Gastroesophageal sphincter (tissue), 4 donors: ENCODE measurements at places on chromosomes 7 and 10.
A peak's percentile ranks its signal among the peaks of the same experiment; 100 is the strongest.

DNA sequence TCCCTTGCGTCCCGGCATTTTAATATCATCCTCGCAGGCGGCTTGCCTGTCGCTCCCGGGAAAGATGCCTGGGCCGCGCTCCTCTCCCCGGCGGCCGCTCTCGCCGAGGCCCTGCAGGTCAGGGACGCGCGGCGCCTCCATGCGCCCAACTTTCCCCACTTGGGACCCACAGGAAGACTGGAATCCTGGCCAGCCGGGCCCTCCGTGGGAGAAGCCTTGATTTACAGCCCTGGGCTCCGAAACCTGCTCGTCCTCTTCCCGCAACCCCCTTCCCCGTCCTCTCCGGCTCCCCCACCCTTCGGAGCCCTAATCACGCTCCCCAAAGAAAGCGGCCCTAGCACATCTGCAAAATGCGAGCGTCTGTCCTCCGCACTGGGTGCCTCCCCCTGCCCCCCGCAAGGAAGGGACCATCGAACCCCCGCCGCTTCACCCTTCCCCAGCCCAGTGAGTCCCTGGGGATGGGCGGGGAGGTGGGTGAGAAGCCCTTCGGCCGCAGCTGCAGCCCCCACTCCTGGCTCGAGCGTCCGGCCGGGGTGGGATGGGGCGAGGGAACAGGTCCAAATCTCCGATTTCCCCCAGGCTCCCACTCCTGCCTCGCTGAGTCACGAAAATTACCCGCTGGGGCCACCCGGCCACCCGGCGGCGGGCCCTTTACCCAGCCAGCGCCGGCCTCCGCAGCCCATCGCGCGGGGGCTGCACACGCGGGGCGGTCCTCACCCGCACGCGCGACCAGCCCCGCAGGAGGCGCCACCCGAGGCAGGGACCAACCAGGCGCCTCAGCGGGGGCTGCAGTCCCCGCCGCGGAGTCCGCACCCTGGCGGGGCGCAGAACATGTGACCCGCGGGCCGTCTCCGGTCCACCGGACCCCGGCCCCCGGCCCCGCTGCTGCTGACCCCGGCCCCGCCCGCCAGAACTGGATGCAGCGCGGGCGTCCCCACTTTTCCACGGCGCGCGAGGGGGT, 695 bp downstream of the HSPA12A start:
- H3K27ac ChIP-seq: peak overlapping the region; percentile 92
- peak; percentile 17 for ATAC-seq
- H3K4me3 ChIP-seq: peak overlapping the region; percentile 79
- H3K27me3 ChIP-seq: no peaks in the 10 kb centered on the region

GRCh38 chr7:132519936-132520335, 56.3 kb downstream of the PLXNA4 start:
- no peaks in the 10 kb centered on the region for H3K4me1 ChIP-seq
- H3K4me3 ChIP-seq: no peak overlapping the region
- H3K27ac ChIP-seq: no peak overlapping the region
- H3K27me3 ChIP-seq: no peaks in the 10 kb centered on the region
- no peak for ATAC-seq
- no peaks in the 10 kb centered on the region for H3K36me3 ChIP-seq

GRCh38 chr10:3761021-3761686, 23.9 kb downstream of the KLF6 start:
- H3K27me3 ChIP-seq: no peaks in the 10 kb centered on the region
- H3K4me1 ChIP-seq: peaks cover 21% of the 10 kb centered on the region
- no peak overlapping the region for H3K27ac ChIP-seq
- no peak overlapping the region for H3K4me3 ChIP-seq
- H3K36me3 ChIP-seq: no peaks in the 10 kb centered on the region

- no peak overlapping the region for H3K27ac ChIP-seq
- ATAC-seq: peak; percentile 39
- no peak overlapping the region for H3K4me3 ChIP-seq
- no peaks in the 10 kb centered on the region for H3K27me3 ChIP-seq
- no peaks in the 10 kb centered on the region for H3K4me1 ChIP-seq
- no peaks in the 10 kb centered on the region for H3K36me3 ChIP-seq
Measured at GRCh38 chr10:15605740-15606369, 113.9 kb downstream of the ITGA8 start.

- peaks cover 2% of the 10 kb centered on the region for H3K4me1 ChIP-seq
- no peak for ATAC-seq
- H3K27ac ChIP-seq: no peak overlapping the region
- no peaks in the 10 kb centered on the region for H3K36me3 ChIP-seq
Measured at GRCh38 chr7:100577507-100577906, 3.8 kb upstream of the SAP25 start.

- H3K36me3 ChIP-seq: no peaks in the 10 kb centered on the region
- no peak overlapping the region for H3K27ac ChIP-seq
- ATAC-seq: no peak
- no peaks in the 10 kb centered on the region for H3K27me3 ChIP-seq
Measured at GRCh38 chr10:86952106-86952505, 5.3 kb downstream of the MMRN2 start.

DNA sequence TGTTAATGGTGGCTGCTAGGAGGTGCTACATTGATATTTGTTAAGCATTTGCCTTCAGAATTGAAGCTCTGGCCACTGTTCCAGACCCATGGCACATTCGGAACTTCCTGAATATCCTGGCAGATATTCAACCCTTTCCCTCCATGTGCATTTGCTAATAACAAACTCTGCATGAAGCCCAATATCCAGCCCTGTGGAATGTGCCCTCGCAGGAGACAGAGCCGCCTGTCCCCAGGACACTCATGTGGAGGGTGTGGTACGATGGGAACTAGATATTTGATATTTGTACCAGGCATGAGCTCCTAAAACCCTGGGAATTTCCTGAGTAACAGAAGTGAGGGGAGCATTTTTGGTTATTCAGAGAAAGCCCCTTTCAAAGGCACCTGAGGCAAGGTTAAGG, 21.6 kb upstream of the ARHGAP22 start:
- H3K4me3 ChIP-seq: no peak overlapping the region
- no peaks in the 10 kb centered on the region for H3K27me3 ChIP-seq
- H3K27ac ChIP-seq: no peak overlapping the region
- ATAC-seq: no peak
- H3K4me1 ChIP-seq: no peaks in the 10 kb centered on the region

DNA sequence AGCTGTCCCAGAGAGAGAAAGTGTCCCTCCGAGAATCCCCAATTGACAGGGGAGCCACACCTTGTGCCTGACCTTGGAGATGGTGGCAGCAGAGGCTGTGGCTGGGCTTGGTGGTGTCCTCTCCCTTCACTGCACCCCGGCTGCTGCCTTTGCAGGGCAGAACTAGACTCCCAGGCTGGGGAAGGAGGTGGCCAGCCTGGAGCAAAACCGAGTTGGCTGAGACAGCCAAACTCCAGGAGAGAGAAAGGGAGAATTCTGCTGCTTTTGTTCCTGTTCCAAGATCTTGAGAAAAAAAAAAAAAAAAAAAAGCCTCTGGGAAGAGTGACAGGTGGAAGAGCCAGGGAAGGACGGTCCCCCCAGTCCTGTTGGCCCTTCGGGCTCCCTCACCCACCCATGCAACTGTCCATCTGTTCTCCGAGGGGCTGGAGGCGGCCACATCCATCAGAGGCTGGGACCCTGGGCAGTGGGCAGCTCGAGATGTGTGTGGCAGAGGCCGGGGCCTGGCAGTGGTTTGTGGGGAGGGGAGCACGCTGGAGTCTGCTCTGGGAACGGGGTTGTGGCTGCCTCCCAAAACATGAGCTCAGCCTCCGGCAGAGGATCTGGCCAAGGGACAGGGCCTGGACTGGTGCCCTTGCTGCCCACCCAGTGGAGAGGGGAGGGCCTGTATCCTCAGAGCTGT, 35.5 kb downstream of the CLIP2 start:
- no peak overlapping the region for H3K27ac ChIP-seq
- no peaks in the 10 kb centered on the region for H3K36me3 ChIP-seq
- peaks cover 7% of the 10 kb centered on the region for H3K4me1 ChIP-seq
- ATAC-seq: no peak

- H3K27me3 ChIP-seq: peaks cover 22% of the 10 kb centered on the region
- H3K4me3 ChIP-seq: no peak overlapping the region
- no peaks in the 10 kb centered on the region for H3K36me3 ChIP-seq
- H3K27ac ChIP-seq: no peak overlapping the region
Measured at GRCh38 chr7:143512488-143513340, 35.0 kb downstream of the TAS2R41 start.

GRCh38 chr10:66214721-66215404, 711.0 kb upstream of the LRRTM3 start:
- H3K36me3 ChIP-seq: no peaks in the 10 kb centered on the region
- no peak overlapping the region for H3K4me3 ChIP-seq
- no peak for ATAC-seq
- H3K27me3 ChIP-seq: no peaks in the 10 kb centered on the region

DNA sequence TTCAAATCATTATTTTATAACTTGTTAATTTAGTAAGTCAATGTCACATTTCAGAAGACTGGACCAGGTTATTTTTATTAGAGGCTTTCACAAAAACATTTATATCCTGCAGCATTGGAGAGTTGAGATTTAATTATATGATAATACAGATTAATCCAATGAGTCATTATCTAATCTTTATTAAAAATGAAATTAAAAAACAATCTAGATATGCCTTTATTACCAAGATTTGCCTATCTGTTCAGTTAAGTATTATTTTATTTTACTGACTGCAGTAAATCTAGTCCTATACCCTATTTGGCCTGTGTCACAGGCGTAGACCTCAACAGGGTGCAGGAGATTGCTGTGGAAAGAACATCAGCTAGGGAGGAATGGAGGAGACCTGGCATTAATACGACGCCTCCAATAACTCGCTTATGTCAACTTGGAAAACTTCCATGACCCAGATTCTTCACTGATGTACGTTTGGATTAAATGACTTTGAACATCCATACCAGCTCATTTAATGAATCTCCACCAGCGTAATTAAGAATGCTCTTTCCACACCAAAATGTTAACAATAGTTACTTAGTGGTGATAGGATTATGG, 18.2 kb downstream of the PAXIP1 start:
- no peak overlapping the region for H3K27ac ChIP-seq
- peaks cover 13% of the 10 kb centered on the region for H3K4me1 ChIP-seq
- H3K4me3 ChIP-seq: no peak overlapping the region
- H3K27me3 ChIP-seq: no peaks in the 10 kb centered on the region
- no peak for ATAC-seq

DNA sequence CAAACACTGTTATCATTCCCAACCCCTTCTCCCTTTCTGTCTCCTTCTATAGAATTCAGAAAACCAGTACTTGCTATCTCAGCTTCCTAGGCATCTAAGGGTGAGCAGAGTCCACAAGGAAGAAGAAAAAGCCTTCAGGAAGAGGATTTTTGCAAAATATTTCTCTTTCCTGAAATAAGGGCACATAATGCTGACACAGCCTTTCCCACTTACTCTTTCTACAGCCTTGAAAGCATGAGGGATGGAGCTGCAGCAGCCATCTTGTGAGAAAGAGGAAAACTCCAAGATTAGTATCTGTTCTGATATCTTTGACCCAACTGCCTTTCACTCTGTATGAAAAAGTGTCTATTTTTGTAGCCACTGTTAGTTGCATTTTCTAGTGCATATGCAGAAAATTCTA, 826.2 kb downstream of the KCNMA1 start:
- no peak overlapping the region for H3K4me3 ChIP-seq
- no peak for ATAC-seq
- H3K27me3 ChIP-seq: no peaks in the 10 kb centered on the region
- H3K4me1 ChIP-seq: no peaks in the 10 kb centered on the region
- no peaks in the 10 kb centered on the region for H3K36me3 ChIP-seq

DNA sequence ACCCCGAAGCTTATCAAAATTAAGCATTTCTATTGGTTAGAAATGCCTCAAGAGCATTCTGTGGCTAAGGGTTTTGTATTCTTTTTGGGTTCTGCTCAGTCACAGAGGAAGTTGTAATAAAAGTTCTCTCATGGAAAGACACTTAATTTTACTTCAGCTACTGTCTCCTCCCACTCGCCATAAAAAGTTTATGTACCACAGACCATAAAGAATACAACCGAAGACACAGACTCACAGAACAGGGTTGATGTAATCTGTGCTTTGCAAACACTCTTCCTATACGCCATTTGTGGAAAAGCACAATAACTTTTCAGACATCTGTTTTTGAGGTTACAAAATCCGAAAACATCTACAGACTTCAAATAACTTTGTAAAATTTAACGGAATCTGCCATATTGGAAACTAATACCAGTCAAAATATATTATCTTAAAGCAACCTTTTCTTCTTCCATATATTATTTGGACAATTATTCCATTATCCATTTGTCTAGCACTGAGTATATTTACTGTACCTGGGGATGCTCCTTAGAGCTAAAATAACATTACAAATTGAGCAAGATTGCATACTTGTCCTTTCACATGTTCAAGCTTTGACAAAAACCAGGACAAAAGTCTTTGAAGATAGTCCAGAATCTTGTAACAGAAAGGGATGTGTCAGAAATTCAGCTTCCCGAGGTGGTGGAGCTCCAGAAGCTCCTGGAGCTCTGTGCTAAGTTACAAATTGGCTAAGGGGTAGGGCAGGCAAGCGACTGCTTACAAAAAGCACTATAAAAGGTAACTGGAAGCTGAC, 219.0 kb upstream of the MEOX2 start:
- H3K36me3 ChIP-seq: no peaks in the 10 kb centered on the region
- no peak overlapping the region for H3K27ac ChIP-seq
- no peaks in the 10 kb centered on the region for H3K27me3 ChIP-seq
- H3K4me1 ChIP-seq: no peaks in the 10 kb centered on the region
- no peak for ATAC-seq
- no peak overlapping the region for H3K4me3 ChIP-seq

DNA sequence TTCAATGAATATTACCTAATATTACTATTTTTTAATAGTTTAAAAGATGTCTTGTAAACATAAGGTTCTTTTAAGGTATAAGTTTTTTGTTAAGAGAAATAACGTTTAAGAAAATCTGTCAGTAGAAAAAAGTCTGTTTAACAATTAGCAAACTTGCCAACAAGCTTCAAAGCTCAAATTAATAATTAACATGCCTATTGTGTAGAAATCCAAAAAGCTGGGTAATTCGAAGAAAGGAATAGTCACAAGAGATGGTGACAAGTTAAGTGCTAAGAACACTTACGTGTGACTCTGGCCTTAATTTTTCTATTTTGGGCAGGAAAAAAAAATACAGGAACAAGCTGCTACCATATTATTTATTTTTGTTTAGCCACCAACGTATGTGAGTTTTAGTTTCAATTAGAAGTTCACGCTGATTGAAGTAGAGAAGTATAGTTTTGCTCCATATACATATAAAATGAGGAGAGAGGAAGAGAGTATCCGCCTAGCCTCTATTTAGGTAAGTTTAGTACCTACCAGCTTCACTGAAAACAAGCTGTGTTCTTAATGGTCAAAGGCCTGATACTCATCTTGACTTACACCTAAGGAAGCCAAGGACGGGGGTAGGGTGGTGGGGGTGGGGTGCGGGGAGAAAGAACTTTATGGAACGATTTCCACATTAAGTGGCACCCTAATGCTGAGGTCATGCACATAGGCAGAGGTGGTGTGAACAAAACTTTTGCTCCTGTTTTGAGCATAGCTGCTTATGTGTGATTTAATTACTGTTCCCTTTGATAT, 43.4 kb upstream of the AGBL3 start:
- no peaks in the 10 kb centered on the region for H3K36me3 ChIP-seq
- peak overlapping the region; percentile 90 for H3K27ac ChIP-seq
